ELF-1 (cell line): ENCODE measurements at places on chromosomes 2 and 18.
A peak's percentile ranks its signal among the peaks of the same experiment; 100 is the strongest.

DNA sequence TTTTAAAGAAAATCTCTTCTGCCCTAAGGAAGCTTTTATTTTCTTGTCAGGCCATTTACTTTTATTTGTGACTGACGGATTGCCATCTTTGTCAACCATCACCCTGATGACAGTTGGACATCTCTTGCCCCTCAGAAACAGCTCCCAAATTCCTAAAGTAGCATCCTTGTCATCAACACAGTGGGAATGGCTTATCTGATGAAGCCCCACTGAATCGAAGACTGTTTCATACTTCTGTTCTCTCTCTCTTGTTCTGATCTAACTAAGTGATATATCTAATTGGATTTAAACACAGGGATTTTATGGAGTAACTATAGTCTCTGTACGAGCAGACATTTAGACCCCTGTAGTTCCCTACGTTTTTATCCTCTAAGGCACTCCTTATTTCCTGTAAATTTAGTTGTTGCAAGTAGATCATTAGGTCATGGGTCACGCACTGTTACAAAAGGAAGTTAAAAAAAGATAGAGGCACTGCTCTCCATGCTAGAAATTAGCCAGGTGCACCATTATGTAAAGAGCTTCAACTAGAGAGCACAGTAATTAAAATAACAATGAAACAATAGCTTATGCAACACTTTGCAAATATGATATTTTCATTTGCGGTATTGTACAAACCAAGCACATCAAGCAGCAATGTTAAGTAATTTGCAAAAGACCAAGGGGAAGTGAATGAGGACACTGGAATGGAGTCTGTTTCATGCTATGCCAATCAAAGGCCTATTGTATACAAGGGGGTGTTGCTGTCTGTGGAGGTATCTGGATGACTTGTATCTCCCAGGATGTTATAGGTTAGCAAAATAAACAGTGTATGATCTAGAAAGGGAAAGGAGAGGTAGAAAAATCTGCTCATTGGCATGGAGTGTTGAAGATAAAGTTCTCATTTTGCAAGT is 284.7 kb downstream of the LRRTM1 start:
- DNase-seq: no peak

GRCh38 chr2:20745924-20746555 is 76.9 kb downstream of the LDAH start:
- no peak for DNase-seq

DNA sequence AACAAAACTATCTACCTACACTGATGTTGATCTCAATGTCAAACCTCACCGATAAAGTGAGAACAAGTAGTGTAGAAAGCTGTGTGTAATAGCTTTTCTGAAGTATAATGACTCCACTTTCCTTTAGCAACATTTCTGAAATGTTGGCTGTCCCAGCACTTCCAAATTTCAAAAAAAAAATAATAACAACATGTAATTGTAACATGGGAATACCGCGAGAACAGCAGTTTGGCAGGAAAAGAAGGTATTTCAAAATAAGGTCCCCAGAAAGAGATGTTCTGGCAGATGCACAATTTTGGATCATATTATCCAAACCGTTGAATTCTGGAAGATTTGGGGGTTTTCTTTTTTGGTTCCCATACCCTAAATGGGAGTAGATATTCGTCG is 352.0 kb downstream of the ARHGAP15 start:
- no peak for DNase-seq

- DNase-seq: peak; percentile 56
Measured at GRCh38 chr2:9287400-9288045, 80.9 kb downstream of the ASAP2 start.

- no peak for DNase-seq
Measured at GRCh38 chr18:64991102-64991501, 759.7 kb upstream of the CDH7 start.

GRCh38 chr2:26173776-26174482 is 1.0 kb downstream of the GAREM2 start:
- no peak for DNase-seq

- DNase-seq: no peak
Measured at GRCh38 chr2:42762823-42763804, 821 bp downstream of the OXER1 start.

DNA sequence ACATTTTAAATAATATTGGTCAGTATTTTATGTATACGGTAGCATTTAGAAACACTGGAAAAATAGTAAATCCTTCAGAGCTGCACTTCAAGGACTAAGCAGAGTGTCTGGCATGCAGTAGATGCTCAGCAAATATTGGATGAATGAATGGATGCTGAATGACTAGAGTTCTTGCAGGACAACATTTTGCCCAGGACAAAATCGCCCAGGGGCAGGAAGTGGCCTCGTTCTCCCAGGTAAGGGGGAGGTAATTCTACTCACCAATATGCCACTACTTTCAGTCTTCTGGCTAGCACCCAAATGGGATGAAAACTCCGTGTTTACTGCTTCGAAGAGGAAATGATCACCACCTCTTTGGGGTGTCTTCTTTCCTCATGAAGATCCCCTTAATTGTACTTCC is 4.0 kb upstream of the DGUOK start:
- DNase-seq: no peak

DNA sequence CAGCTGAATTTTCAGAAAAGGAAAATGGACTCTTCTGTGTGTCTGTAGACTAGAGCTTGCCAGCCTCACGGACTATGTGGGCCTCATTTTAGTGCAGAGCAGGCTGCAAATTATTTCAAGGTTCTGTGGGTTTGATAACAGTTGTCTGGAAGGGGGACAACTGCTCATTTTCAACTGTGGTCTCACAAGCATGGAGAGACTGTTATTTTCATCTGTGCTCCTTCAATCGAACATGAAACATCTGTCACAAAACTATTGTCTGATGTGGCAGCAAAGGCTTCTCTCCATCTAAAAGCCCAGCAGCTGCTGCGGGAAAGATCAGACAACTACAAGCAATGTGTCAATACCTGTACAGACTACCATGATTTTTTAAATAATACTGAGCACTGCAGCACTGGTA is 211.8 kb downstream of the LRRTM4 start:
- DNase-seq: no peak

DNA sequence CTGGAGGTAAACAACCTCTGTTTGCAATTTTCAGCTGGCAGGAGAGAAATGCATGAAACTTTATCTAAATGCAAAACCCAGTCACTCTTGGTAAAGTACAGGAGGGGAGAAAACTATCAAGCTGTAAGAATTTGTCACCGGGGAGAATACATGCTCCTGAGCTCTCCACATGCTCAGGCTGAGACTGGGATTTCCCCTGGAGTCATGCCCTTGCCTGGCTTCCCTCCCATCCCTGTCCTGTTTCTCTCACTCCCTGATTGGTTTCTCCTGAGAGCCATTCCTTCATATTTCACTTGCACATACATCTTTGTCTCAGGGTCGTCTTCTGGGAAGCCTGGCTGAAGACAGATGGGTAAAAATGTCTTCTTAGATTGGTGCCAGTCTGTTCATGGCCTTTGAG is 52.9 kb upstream of the SPATS2L start:
- no peak for DNase-seq

GRCh38 chr2:237538901-237539300 is 27.5 kb upstream of the PRLH start:
- no peak for DNase-seq

DNA sequence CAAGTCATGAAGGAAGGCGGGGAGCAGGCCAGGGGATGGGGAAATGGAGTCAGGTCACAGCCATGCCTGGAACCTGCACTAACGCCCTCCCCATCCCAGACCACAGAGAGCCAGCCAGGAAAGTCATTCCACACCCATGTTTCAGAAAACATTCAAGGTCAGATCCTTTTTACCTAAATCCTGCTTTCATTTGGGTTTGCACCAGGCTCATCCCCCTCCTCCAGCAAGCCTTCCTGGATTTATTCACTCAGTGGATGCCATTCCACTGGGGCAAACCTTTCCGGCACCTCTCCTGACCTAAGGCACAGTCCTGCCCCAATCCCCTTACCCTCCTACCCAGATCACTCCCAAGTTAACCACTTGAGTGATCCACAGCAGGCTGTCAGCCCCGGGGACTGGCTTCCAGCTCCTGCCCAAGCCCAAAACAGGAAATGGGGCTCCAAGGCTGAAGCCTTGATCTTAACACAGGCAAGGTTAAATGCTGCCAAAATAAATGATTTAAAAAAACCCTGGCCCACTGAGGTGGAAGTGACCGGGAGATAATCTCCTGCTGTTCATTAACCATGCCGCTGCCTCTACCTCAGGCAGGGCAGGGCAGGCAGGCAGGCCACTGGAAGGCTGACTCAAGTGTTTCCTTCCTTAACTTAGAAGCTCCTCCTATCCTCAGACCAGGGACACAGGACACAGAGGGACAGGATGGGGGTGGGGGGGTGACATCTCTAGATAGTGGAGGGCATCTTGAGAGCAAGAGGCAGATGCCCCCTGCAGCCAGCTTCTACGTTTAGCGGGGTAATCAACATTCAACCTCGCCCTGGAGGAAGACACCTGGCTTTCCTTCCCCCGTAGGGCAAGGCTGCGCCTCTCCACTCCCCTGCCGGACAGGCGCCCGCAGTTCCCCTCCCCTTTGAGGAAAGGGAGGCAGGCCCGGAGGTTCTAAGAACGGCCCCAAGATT is 1.4 kb downstream of the RAB11FIP5 start:
- DNase-seq: peak; percentile 69

DNA sequence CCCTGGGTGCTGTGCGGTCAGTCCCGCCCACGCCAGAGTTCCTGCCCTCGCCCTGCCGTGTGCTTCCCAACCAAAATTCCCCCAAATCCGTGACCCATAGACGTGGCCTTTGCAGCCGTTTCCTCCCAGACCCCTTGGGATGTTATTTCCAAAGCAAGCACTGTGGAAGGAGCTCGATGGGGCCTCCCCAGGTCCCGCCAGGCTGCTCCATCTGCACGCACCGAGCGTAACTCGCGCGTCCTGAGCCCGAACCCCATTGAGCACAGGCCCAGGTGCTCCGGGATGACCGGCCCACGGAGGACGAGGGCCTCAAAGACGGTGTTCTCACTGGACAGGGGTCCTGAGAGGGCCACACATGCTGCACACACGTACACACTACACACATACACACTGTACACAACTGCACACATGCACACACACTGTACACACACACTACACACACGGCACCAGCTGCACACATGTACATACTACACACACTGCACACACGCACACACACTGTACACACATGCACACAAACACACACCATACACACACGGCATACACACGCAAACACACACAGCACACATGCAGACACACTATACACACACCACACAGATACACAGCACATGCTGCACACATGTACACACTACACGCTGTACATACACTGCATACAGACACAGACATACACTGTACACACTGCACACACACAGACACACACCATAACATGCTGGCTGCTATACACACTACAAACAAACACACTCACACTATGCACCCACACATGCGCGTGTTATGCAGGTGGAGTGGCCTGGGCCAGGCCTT is 431.2 kb upstream of the SALL3 start:
- no peak for DNase-seq

DNA sequence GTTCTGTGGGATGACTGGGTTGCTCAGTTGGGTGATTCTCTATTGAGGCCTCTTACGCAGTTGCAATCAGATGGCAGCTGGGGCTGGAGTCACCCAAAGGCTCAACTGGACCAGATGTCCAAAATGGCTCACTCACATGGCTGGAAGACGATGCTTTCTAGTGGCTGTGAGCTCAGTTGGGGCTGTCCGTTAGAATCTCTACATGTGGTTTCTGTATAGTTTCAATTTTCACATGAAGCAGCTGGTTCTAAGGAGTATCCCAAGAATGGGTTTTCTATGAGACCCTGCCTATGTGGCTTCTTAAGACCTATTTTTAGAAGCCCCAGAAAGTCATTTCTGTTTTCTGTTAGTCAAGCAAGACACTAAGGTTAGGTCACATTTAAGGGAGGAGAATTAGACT is 4.4 kb downstream of the XRCC5 start:
- no peak for DNase-seq

DNA sequence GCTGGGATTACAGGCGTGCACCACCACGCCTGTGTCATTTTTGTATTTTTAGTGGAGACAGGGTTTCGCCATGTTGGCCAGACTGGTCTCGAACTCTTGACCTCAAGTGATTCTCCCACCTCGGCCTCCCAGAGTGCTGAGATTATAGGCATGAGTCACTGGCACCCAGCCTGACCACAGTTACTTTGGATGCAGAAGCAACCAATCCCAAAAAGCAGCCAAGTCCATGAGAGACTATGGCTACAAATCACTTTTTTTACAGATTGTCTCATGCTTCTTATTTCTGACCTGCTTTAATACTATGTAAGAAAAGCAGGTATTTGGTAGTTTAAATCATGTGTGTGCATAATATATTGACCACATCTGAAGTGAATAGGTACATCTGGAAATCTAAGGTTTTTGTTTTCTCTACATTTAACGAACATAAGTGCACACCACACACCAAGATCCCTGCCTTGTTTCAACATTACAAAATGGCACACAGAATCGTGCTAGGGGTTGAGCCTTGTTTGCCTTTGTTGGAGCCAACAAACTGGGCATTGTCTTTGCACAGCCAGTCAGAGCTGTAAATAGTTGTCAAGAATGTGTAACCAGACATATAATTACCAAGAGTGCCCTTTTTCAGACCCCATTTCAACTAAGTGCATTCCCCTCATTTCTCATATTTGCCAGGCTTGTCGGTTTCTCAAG is 18.3 kb upstream of the MAP4K4 start:
- DNase-seq: no peak

- DNase-seq: no peak
Measured at GRCh38 chr2:240637116-240637900, 12.0 kb downstream of the GPR35 start.

DNA sequence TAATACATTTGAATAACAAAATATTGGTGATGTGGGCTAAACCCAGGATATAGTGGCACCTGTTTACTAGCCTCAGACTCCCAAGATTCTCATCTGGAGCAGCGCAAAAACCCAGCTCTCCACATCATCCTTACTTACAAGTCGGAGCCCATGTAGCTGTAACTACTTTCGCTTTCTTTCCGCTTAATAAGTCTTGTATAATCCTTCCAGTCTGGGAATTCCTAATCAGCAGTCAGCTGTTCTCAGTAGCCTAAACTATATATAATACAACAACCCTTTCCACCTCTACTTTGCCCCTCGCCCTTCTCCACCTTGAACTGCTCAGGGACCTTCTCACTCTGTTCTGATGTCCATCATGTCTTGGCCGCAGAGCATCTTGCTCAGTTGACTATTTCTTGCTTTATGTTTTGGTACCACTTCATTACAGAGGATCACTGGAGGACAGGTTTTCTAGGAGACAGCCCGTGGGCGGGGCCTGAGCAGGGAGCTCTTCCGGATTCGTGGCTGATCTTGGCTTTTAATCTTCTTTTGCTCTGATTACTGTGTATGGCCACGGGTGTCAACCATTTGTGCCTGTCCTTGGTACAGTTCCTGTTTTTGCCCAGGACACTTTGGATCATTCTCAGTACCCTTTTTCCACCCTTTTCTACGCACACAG is 119.9 kb upstream of the SERTAD2 start:
- DNase-seq: no peak

DNA sequence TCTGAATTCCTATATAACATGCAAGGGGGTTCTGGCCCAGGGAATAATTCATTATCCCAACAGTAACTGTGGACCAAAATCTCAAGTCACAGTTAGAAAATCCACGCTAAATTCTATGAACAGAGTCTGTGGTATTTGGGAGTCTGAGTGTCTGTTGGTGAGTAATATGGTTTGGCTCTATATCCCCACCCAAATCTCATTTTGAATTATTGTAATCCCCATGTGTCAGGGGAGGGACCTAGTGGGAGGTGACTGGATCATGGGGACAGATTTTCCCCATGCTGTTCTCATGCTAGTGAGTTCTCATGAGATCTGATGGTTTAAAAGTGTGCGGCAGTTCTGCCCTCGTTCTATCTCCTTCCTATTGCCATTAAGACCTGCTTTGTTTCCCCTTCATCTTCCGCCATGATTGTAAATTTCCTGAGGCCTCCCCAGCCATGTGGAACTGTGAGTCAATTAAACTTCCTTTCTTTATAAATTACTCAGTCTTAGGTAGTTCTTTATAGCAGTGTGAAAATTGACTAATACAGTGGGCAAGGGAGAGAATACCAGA is 68.3 kb downstream of the NBAS start:
- no peak for DNase-seq
